ENCODE measurements at places on chromosomes 12 and 14.
A peak's percentile ranks its signal among the peaks of the same experiment; 100 is the strongest.

DNA sequence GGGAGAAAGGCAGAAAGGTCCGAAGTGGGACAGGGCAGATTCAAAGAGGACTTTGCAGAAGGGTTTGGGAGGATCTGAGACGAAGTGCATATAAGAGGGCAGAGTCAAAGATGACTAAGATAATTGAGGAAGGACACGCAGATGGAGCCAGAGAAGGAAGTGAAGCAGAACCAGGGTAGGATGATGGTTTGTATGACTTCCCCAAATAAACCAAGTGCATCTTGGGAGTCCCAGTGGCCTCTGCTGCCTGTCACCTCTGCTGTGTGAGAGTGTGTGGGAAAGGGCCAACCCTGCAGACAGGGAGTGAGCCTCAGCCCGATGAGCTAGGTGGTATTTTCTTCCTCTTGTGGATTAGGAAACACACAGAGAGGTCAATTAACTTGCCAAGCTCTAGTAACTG, 36.8 kb downstream of the FLVCR2 start:
- DNase-seq: no peak

GRCh38 chr14:63633801-63634200, 7.9 kb downstream of the WDR89 start:
- no peak for DNase-seq

DNA sequence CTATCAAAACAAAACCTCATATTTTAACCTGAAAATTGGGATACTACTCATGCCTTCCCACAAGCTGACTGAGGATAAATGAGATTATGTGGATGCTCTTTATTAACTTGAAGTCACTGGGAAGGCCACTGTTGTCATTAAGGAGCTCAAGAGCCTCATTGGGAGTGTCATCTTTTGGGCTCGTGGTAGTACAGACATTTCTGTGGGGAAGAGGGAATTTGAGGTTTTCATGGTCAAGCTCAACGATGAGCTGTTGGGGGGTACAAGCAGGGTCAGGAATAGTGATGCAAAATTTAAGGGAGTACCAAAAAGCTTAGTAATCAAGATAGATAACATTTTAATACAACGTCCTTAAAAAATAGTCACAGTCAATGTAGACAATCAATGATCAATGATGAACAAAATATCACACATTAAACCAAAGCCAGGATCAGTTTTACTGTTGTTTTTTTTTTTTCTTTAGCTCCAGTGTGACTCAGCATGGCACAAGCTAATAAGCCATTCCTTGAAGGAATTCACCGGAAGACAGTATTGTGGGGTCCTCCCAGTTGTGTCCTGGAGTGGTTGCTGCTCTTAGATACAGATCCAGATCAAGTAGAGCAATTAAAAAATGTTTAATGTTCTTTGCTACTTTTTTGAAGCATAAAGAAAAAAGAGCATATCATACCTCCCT, 130.9 kb downstream of the C12orf75 start:
- DNase-seq: no peak

DNA sequence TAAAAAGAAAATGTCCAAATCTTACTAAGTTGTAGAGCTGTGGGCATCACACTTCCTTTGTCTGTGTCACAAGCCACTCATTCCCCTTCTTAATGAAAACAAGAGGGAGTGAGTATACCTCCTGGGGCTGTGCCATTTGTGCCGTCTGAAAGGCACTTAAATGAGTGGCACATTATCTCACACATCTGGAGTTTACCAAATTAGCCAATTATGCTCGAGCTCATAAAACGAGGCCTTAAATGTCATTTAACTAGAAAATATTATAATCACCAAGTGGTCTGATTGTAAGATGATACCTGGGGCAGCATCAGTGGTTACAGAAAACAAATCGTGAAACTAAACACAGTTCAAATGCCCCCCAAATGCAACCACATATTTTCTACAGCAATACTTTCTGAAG, 146.1 kb downstream of the PAX9 start:
- DNase-seq: no peak

DNA sequence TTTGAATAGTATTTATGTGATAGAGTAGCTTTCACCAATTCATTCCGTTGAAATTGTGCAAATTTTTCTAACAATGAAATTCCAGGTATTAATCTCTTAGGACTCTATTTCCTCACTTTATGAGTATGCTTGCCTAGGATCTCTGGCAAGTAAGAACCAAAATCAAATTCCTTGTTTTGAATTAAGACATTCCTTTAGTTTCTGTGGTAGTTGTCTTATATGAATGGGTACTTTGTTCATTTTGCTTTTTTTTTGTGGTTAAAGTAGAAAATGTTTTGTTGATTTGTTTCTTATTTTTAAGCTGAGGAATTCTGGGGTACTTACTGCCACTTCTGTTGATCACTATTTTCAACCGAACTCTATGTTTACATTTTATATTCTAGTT, 59.8 kb downstream of the KITLG start:
- DNase-seq: no peak

DNA sequence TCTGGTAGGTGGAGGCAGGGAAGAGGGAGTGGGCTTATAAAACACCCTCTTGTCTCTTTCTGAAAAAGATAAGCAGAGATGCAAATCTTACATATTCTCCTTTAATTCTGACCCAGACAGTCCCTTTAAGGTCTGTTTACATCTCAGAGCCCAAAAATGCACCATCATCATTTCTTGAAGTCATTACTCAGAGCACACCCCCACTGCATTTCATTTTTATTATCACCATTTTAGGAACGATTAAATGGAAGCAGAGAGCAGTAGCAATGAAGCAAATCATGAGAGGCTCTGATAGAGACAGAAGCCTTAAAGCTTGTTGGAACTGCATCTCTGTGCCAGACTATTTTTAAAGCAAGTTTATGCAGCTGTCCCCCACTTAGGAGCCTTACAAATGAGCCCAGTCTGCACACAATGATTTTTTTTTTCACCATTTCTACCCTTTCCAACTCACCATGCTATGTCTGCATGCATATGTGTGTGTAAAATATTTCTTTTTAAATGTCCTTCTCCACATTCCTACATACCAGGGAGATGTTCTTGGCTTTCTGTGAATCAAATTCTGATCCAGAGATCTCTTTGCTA, 311.0 kb downstream of the GRIN2B start:
- DNase-seq: no peak

GRCh38 chr12:38898001-38898684, 7.2 kb downstream of the CPNE8 start:
- DNase-seq: no peak

- no peak for DNase-seq
These were observed 39.2 kb downstream of the DICER1 start for GRCh38 chr14:95117937-95118721.

GRCh38 chr14:46259536-46259935, 392.0 kb downstream of the RPL10L start:
- no peak for DNase-seq

- no peak for DNase-seq
These were observed 71.3 kb downstream of the CRACR2A start for GRCh38 chr12:3681595-3682061.

DNA sequence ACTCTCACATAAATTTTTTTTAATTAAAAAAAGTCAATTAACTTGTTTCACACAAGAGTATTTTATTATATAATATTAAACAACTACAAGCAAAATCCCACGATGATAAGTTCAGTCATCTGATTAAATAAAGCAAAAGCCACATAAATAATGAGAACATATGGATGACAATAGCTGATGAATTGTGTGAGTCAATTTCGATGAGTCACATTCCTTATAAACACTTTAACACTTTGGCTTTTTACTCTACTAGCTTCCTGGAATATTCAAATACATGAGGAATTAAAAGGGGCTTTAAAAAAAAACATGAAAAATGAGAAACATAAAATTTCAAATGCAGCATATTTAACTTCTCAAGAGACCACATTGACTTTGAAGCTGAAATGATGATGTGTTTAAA, 95.3 kb downstream of the BCAT1 start:
- DNase-seq: no peak

DNA sequence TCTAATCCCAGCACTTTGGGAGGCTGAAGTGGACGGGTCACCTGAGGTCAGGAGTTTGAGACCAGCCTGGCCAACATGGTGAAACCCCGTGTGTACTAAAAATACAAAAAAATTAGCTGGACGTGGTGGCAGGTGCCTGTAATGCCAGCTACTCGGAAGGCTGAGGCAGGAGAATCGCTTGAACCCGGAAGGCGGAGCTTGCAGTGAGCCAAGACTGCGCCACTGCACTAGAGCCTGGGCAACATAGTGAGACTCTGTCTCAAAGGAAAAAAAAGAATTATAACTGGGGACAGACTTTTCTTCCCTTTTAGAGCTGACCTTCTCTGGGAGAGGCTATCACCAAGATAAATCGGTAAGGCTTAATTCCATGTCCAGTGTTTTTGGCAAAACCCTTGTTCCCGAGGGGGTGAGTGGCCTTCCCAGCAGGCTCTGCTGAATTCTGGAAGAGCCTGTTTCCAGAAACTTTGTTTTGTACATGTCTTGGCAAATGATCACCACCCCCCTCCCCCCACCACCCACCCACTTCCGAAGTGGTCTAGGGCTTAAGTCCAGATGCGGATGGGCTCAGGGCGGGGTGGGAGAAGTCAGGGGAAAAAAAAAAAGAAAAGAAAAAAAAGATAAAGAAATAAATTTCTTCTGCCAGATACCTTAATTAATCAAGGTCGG, 32.3 kb upstream of the DEGS2 start:
- DNase-seq: no peak

GRCh38 chr12:109271418-109271817, 37.7 kb downstream of the FOXN4 start:
- DNase-seq: no peak

GRCh38 chr12:123036466-123037285, 56.2 kb downstream of the ARL6IP4 start:
- DNase-seq: no peak

DNA sequence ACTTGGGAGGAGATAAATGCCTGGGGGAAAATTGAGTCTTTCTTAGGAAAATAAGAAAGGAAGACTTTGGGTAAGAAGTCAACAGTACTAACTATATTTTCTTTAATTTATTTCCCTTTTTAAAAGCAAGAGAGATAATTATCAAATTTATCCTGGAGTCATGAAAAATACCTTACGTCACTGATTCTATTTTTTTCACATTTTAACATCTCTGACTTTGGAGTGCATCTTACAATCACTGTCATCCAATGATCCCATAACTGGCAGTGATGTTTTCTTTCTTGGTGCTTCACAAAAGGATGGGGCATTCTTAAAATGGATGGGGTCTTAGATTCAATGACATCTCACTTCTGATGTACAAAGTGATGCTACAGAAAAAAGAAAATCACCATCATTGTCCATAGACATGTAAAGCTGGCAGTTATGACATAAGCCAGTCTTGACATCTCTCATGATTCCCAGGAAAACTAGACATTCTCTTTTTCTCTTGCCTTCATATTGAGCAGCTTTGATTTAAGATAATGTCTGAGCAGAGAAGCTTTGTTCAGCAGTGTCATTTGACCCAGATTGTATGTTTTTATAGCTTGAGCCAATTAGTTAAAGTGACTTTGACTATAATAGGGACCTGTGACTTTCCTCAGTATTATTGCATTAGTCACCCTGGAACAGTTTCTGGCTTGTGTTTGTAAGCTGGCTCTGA, 236.2 kb downstream of the EGLN3 start:
- no peak for DNase-seq

DNA sequence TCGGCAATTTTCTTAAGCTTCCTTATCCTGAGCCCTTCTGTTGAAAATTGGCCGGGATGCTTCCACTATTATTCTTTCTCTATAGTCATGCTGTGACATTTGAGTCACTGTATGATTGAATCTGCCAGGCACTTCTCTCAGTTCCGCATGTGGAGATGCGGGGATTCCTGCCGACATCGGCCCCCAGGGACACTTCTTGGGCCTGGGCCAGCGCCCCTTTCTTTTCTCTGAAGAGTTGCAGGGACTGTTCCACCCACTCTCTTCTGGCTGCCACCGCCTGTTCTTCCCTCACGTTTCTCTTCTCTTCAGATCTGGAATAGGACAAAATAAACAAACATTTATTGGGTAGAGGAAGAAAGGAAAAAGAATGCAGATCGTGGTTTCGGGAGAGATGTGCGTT, 310.1 kb downstream of the ETNK1 start:
- DNase-seq: peak; percentile 79

- no peak for DNase-seq
These were observed 126.3 kb upstream of the KRAS start for GRCh38 chr12:25376985-25377384.

GRCh38 chr12:8991371-8992345, 2.3 kb downstream of the KLRG1 start:
- DNase-seq: no peak

GRCh38 chr14:99718031-99718810, 34.1 kb downstream of the CYP46A1 start:
- DNase-seq: no peak

DNA sequence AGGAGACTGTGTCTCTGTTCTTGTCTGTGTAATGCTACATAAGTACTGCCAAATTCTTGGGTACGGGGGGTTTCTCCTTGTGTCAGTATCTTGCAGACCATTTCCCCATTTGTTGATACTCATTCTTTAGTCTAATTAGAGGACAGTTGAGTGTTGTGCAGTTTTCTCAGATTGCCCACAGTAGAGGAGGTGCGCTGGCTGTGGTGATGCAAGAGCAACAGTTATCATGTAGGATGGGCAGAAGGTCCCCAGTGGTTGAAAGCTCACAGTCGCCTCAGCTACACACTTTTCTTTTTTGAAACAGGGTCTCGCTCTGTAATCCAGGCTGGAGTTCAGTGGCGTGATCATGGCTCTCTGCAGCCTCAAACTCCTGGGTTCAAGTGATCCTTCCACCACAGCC, 37.8 kb upstream of the ATP2A2 start:
- no peak for DNase-seq

DNA sequence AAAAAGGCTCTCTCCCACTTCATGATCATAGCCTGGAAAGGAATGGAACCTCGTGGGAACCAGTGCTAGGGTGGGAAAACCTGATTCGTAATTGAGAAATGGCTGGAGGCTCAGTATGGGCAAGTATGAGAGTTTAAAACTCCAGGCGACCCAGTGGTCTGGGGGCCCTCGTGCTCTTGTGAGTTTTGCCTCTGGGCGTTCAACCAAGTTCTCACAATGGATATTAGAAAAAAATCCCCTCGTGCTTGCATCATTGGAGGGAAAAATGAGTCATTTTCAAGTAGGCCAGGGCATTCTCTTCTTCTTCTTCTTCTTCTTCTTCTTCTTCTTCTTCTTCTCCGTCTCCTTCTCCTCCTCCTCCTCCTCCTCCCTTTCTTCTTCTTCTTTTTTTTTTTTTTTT, 39.0 kb downstream of the GPR68 start:
- DNase-seq: no peak

DNA sequence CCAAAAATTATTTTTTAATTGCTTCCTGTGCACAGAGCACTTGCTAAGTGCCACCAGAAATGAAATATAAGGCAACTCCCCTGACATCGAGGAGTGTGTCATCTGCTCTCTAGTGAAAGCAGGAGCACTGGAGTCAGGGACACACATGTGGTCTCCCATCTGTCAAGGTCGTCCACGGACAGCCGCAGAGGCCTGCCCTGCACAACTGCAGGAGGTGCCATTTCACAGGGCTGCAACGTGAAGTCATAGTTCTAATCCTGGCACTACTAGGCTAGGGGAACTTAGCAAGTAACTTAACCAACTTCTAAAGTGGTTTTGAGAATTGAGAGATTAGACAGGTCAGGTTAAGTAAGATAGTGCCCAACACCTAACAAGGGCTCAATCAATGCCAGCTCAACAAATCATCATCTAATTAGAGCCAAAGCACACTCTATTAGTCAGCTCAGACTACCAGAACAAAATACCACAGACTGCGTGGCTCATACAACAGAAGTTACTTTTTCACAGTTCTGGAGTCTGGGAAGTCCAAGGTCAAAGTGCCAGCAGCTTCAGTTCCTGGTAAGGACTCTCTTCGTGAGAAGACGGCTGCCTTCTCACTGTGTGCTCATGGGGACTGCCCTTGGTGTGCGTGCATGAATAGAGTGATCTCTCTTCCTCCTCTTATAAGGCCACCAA, 30.7 kb downstream of the FOXN3 start:
- DNase-seq: no peak

GRCh38 chr12:31962076-31962475, 2.9 kb downstream of the RESF1 start:
- no peak for DNase-seq

Data from T1000 (cell line).